ENCODE measurements at places on chromosomes 3 and 15.

GRCh38 chr3:179020112-179020511 lies 51.5 kb downstream of the ZMAT3 start:
- no peak for DNase-seq

GRCh38 chr3:169634618-169635236 lies 28.8 kb downstream of the MECOM start:
- no peak for DNase-seq

GRCh38 chr3:50325497-50326181 lies 2.4 kb downstream of the TUSC2 start:
- no peak for DNase-seq

DNA sequence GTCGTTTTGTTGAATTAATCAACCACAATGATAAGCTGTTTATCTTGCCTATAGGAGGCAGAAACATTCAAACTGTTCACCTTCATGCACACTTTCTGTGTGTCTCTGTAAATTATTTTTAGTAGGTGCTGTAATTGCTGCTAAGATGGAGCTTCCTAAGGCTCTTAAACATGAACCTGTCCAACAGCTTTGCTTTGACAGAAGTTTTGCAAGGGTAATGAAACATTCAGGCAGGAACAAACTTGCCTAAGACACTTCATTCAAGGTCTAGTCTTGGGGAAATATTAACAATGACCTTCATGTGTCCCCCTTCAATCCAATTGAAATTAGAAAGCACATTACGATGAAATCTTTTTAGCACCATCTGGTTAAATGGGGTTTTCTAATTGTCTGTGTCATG lies 156.1 kb downstream of the DIPK2A start:
- DNase-seq, result no peak

GRCh38 chr3:17217588-17217987 lies 332.8 kb downstream of the PLCL2 start:
- no peak for DNase-seq

- no peak for DNase-seq
Measured at GRCh38 chr15:58330741-58331559, 100.8 kb upstream of the LIPC start.

DNA sequence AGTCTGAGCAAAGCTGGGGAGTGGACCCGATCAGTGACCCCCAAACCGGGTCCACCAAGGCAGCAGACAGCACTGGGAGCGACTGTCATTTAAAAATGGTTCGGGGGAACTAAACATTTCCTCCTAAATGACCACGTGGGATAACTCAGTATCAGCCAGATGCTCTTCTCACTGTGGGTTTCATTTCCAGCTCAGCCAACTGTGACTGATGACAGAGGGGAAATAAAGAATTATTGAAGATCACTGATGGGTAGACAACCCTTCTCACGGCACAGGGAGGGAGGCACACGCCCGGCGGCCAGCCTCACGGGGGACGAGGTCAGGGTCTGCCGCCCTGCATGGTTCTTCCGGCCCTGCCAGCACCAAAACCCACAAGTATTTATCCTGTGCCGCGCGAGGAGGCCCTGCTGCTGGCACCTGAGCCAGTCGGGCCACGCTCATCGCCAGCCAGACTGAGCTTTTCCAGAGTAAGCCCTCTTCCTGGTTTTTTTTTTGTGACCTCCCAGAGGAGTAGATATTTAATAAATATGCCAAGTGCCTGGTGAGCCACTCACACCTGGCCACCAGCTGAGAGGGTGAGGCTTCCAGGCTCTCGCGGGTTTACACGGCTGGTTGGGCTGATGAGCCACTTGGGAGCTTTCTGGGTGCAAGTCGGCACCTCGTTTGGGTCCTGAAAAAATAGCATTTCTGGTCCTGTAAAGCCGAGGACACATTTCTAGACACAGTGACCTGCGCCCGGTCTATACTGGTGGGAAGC lies 6.2 kb downstream of the MELTF start:
- DNase-seq, result no peak

Measured in HFF-Myc (cell line).